Ovary (tissue), 10 donors: ENCODE measurements at places on chromosomes 11 and 22. TPM values are rescaled to one million over a fixed set of nuclear protein-coding genes. Genes with fewer than 3 reads are reported as not detected.

The IL17REL gene
- 0.18 TPM for total RNA-seq

GRCh38 chr11:117696540-117696939, 100.5 kb downstream of the DSCAML1 start:
- H3K27ac ChIP-seq: no peak overlapping the region
- H3K36me3 ChIP-seq: no peaks in the 10 kb centered on the region
- no peaks in the 10 kb centered on the region for H3K27me3 ChIP-seq

The CCDC157 gene
- total RNA-seq: 2.1 TPM

GRCh38 chr11:116144387-116144958, 628.3 kb downstream of the BUD13 start:
- no peaks in the 10 kb centered on the region for H3K36me3 ChIP-seq
- DNase-seq: no peak
- no peak overlapping the region for H3K27ac ChIP-seq
- H3K4me3 ChIP-seq: no peak overlapping the region
- H3K27me3 ChIP-seq: no peaks in the 10 kb centered on the region
- no peaks in the 10 kb centered on the region for H3K4me1 ChIP-seq

DNA sequence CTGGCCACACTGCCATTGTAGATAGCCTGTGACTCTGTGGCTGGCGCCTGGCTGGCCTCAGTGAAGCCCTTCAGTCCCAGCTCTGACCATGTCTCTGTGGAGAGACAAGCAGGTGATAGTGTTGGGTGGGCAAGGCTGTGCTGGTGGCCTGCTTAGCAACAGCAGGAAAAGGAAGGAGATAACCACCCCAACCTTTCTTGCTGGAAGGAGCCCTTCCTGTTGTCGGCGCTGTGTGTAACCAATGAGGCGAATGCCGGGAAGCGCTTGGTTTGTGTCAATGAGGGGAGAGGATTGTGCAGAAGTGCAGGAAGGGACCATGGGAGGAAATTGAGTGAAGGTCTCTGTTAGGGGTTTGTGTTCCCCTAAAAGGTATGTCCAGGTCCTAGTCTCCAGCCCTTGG, 27.3 kb downstream of the PARVB start:
- no peak overlapping the region for H3K4me3 ChIP-seq
- H3K27me3 ChIP-seq: no peaks in the 10 kb centered on the region
- H3K36me3 ChIP-seq: no peaks in the 10 kb centered on the region

DNA sequence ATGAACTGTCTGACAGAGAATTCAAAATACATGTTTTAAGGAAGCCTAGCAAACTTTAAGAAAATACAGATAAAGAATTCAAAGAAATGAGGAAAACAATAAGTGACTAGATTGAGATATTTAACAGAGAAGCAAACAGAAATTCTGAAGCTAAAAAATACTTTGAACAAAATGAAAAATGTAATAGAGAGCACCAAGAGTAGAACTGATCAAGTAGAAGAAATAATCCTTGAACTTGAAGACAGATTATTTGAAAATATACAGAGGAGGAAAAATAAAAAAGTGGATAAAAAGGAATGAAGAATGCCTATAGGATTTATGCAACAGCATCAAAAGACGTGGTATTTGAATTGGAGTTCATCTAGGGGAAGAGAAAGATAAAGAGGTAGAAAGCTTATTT, 101.9 kb upstream of the OR4B1 start:
- H3K36me3 ChIP-seq: no peaks in the 10 kb centered on the region
- H3K27ac ChIP-seq: no peak overlapping the region
- DNase-seq: no peak
- no peaks in the 10 kb centered on the region for H3K4me1 ChIP-seq
